NCI-H1417 (cell line): ENCODE measurements at places on chromosomes 5 and 9.
A peak's percentile ranks its signal among the peaks of the same experiment; 100 is the strongest.

- no peak for DNase-seq
Observed at GRCh38 chr9:122075135-122076030, 17.7 kb downstream of the TTLL11 start.

DNA sequence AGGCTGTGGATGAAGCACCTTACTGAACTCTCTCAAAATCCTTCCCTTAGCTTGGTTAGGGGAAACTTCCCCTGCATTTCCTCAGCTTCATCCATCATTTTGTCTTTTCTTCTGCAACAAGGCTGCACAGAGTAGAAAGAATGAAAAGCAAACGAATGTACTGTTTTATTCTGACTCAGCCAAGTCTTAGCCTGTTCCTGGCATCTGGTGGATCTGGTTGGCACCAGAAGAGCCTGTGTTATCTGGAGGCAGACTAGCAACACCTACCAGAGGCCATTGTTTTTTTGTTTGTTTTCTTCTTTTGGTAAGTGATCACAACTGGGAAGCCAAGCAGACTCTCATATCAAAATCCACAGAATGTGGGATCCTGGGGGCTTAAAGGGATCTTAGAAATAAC lies 200.7 kb downstream of the FANCC start:
- DNase-seq: no peak

GRCh38 chr5:77200663-77201062 lies 9.8 kb upstream of the PDE8B start:
- no peak for DNase-seq

GRCh38 chr9:132447902-132448301 lies 37.9 kb downstream of the CFAP77 start:
- DNase-seq: no peak

DNA sequence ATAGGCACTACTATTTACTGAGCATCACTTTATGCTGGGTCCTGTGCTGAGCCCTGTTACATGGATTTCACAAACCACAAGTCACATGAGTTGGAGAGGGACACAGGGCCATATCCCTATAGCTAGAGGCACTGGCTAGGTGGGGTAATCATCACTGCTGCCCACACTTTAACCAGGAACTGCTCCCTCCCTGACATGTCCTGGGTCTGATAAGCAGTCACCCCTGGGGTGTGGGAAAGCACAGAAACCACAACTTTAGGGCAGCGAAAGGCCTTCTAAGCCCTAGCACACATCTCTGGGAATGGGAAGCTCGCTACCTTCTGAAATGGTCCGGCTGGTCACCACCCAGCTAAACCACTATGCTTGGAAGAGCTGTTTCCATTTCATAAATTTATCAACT lies 15.0 kb downstream of the TBC1D2 start:
- no peak for DNase-seq

GRCh38 chr5:168790671-168791250 lies 211.6 kb upstream of the PANK3 start:
- no peak for DNase-seq

DNA sequence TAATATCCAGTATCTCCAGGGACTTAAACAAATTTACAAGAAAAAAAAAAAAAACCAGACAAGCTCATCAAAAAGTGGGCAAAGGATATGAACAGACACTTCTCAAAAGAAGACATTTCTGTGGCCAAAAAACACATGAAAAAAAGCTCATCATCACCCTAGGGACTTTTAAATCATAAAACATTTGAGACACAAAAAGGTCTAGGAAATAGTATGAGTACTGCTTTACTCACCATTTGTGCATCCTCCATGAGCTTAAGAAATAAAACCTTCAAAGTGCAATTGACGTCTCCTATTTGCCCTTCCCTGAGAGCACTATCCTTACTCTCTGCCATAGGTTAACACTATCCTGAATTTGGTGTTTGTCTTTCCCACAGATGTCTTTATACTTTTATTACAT lies 193.7 kb upstream of the NREP start:
- DNase-seq: no peak

DNA sequence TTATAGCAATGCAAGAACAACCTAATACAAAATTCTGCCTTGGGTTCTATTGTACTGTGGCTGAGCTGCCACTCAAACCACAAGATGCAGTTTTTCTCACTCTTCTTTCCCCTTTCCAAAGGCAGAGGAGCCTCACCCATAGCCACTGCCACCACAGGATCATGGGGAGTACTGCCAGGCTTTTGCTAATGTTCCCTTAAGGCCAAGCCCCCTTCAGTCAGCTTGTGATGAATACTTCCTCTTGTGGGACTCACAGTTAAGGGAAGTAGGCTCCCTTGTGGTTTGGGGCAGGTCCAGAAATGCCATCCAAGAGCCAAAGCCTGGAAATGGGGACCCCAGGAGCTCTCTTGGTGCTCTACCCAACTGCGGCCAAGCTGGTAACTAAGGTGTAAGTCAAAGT lies 258.7 kb downstream of the SPATA31D1 start:
- no peak for DNase-seq

DNA sequence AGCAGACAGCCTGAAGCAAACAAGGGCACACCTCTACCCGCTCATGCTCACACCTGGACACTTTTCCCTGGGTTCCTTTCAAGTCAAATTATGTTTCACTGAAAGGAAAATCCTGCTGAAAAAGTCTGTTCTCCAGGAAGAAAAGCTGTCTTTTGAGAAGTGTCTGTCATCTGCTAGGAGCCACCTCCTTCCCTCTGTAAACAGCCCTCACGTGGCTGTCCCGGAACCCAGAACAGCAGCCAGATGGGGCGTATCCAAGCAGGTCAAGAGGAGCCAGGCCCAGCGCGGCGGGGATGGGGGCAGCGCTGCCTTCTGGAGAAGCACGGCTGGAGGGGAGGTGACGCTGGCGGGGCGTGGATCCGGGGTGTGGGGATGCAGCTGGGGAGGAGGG lies at the start of gene PNPLA7:
PNPLA7 (minus strand) TSS at position 172 of the 391 bp plus-strand sequence. CDS start 205 bp downstream, outside the sequence.
- DNase-seq: peak; percentile 70

DNA sequence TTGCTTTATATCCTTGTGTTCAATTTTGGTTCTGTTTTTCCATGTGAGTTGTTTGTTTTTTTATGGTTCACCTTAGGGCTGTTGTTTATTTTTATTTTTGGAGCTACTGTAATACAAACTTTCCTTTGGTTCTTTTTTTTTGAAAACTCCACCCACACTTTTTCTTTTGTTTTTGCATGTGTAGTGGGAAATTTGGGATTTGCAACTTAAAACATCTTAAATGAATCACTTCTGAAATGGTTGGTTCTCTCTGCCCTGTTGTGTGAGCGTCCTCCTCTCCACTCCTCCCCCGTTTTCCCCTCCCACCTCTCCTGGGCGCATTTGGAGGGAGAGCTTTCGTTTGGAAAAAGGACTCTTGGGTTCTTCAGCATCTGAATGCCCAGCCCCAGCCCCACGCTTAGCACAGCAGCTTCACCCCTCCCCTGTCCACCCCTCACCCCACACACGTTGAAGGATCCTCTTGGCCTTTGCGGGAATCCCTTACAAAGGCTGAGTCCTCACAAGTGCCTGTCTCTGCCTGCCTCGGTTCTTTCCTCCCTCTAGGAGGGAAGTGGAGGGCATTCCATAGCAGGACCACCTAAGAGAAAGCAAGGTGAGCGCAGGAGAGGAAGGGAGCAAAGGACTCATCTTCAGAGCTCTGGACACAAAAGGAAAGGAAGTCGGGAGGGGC lies 67.2 kb downstream of the DMRT1 start:
- no peak for DNase-seq

DNA sequence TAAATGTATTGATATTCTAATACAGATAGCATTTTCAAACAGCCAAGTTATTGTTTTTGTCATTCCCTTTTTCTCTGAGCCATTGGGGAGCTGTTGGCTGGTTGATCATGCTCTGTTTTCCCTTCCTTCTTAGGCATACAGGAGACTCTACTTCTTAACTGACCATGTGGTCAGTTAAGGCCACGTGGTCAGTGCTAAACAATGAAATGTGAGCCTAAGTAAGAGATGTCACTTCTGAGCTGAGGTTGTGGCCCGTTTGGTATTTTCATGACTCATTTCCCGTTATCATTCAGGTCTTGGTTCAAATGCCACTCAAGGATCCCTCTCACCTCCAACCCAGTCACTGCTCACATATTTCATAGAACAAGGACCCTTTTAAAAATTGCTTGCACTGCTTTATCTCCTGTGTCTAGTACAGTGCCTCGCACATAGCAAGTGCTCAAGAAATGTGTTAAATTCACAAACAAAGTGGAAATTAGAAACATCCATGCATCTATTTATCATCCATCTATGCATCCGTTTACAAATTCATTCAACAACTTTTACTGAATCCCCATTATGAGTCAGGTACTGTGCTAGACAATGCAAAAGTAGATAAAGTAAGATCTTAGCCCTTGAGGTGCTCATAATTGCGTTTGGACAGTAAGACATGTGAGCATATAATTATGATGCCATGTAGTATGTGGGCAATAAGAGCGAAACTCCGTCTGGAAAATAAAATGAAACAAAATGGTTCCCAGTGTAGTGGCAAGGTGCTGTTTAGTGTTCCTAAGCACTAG lies 50.7 kb downstream of the ARRDC3 start:
- no peak for DNase-seq

GRCh38 chr9:109317979-109318741 lies 2.7 kb downstream of the EPB41L4B start:
- peak; percentile 75 for DNase-seq

DNA sequence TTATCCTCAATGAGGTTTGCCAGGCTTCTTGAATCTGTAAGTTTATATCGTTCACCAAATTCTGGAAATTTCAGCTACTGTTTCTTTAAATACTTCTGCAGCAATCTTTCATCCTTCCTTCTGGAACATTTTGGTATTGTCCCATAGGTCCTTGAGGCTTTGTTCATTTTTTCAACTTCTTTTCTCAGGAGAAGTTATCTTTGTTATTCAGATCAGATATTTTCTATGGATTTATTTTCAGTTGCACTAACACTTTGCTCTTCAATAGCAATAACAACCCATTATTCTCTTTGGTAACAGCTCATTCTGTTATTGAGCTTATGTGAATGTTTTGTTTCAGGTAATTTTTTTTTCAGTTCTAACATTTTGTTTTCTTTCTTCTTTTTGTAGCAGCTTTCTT lies 13.5 kb downstream of the SNX2 start:
- no peak for DNase-seq

DNA sequence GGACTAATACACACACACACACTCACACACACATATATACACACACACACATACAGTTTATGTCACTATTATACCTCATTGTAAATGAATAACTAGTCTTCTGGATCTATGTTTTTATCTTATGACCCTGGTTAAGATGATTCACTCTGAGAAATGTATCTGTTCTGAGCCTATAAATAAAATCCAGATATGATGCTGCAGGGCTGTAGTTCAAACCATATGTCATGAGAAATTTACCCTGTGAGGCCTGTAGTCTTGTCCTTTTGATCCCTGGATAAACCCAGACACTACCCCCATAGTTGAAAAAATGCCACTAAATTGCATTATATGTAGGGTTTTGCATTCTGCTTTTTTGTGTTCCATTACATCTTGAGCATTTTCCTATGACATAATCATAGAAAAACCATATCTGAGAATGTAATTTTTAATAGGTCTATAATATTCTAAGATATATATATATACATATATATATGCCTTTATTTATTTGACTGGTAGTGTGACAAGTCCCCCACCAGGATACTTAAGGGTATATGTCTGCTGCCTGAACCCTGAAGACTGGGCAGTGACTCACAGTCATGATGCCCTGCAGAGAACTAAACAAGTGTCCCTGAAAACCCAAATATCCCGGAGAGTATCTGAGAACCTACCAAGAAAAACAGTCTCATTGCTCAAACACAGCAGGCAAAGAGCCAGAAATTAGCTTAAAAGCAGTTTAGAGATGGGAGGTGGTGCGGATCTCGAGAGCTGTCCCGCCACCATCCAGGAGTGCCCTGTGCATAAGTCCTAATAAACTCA lies 18.4 kb upstream of the ALDOB start:
- DNase-seq: no peak

GRCh38 chr5:141878186-141878710 lies at the start of gene PCDH1:
Gene PCDH1 (minus strand): TSS chr5:141878410. CDS start chr5:141878262, 148 bp downstream.
- DNase-seq: peak; percentile 64

DNA sequence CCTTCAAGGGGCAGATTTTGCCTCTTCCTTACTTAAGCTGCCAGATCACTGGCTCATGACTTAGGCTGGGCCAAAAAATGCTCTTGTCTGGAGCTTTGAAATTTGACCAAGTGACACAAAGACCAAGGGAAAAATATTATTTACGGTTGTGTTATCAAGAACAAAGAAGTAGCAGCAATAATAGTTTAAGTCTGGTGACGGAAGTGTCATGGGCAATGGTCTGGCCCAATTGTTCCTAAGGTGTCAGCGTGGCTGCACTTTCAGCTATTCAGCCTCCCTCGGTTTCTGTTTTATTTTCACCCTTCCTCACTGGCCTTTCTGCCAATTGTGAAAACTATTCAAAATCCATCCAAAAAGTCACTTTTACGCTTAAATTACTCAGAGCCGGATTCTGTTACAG lies 185.3 kb downstream of the CDH18 start:
- no peak for DNase-seq

DNA sequence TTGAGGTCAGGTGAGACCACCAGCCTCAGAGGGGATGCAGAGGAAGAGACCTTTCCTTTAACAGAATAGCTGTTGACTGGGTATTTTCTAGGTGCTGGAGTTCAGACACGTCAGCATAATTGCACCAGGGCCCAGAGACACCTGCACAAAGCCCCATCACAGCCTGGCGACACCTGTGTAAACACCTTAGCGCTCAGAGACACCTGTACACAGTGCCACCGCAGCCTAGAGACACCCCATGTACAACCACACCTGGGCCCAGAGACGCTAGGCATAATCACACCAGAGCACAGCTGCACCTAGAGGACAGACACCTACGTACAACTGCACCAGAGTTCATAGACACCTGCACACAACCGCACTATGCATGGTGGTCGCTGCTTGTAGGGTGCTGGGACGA lies 1.0 kb downstream of the TRIP13 start:
- no peak for DNase-seq

- DNase-seq: no peak
Observed at GRCh38 chr9:94166976-94167346, 82.7 kb downstream of the PTPDC1 start.

GRCh38 chr5:57298985-57299491 lies 125.2 kb downstream of the GPBP1 start:
- DNase-seq: peak; percentile 76

GRCh38 chr9:114166614-114167572 lies 11.6 kb downstream of the COL27A1 start:
- DNase-seq: no peak

- DNase-seq: no peak
Observed at GRCh38 chr9:92163276-92163675, 48.1 kb upstream of the SPTLC1 start.

DNA sequence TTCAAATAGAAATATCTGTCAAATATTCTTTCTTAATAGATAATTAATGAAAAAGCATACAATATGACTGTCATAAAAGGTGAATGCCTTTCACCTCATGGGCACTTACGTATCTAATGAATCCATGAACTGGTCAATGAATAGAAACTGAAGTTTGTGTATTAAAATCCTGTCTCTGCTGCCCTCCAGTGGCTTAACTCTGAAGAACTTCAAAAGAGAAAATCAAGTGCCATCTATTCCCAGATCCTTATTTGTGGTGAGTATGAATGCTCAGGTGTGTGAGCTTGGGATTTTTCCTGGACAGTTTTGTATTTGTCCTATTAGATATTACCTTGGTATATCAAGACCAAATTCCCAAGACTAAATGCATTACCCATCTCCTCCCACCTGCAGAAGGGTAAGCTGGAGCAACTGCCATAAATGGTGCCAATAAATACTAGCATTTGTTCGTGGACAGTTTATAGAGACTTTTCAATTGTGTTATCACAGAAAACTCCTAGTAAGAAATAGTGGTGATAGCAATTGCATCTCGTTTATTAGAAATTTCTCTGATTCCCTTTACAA lies 44.0 kb upstream of the SVEP1 start:
- DNase-seq: peak; percentile 88
